ENCODE measurements at places on chromosomes 2 and 18. TPM values are rescaled to one million over a fixed set of nuclear protein-coding genes. Genes with fewer than 3 reads are reported as not detected.

The STAT1 gene
- 784 TPM for total RNA-seq

The NEU4 gene
- 0.29 TPM for total RNA-seq

The SULT1C2 gene
- not detected for total RNA-seq

The HADHB gene
- 71.8 TPM for total RNA-seq

The TIGD1 gene
- 8.2 TPM for total RNA-seq

The ST8SIA5 gene
- 0.32 TPM for total RNA-seq

The FOSL2 gene
- 26.1 TPM for total RNA-seq

The GPR39 gene
- not detected for total RNA-seq

The HADHA gene
- 101 TPM for total RNA-seq

The KRTCAP3 gene
- 4.8 TPM for total RNA-seq

The DUSP2 gene
- 71.0 TPM for total RNA-seq

The STAT4 gene
- 95.0 TPM for total RNA-seq

The SLC5A7 gene
- total RNA-seq: not detected

The CYP1B1 gene
- total RNA-seq: 13.2 TPM

The VIT gene
- total RNA-seq: not detected

The EPAS1 gene
- 17.7 TPM for total RNA-seq

The ADI1 gene
- total RNA-seq: 36.9 TPM

The TCF7L1 gene
- not detected for total RNA-seq

The FKBP7 gene
- total RNA-seq: 1.1 TPM

The ZSWIM2 gene
- total RNA-seq: not detected

The PROC gene
- total RNA-seq: not detected

The SCN3A gene
- not detected for total RNA-seq

The ANTXR1 gene
- total RNA-seq: 0.15 TPM

The FAM110C gene
- total RNA-seq: 6.6 TPM

The SULT1C4 gene
- not detected for total RNA-seq

The MYOM1 gene
- total RNA-seq: 1.6 TPM

The ABCG8 gene
- not detected for total RNA-seq

The QPCT gene
- 0.54 TPM for total RNA-seq

The PLGLB2 gene
- 5.7 TPM for total RNA-seq

The ADAM23 gene
- total RNA-seq: not detected

The GAREM2 gene
- total RNA-seq: 4.6 TPM

The RAX gene
- total RNA-seq: not detected

The TUBB6 gene
- 15.9 TPM for total RNA-seq

The MXD1 gene
- 32.0 TPM for total RNA-seq

The CPO gene
- total RNA-seq: not detected

The PRLH gene
- total RNA-seq: not detected

The MRPS5 gene
- total RNA-seq: 76.8 TPM

The VWA3B gene
- total RNA-seq: not detected

The SLC35G4 gene
- not detected for total RNA-seq

The CBLN2 gene
- total RNA-seq: not detected

The CACNB4 gene
- total RNA-seq: 0.80 TPM

The EVA1A gene
- not detected for total RNA-seq

The LYPD6 gene
- not detected for total RNA-seq

The CXCR4 gene
- 248 TPM for total RNA-seq

The BMPR2 gene
- total RNA-seq: 8.4 TPM

The ATP6V1C2 gene
- total RNA-seq: not detected

The TXNDC2 gene
- total RNA-seq: not detected

The SYT4 gene
- not detected for total RNA-seq

The ERFE gene
- total RNA-seq: not detected

The CHRNG gene
- not detected for total RNA-seq
